Common myeloid progenitor, CD34-positive (primary cell): ENCODE measurements at places on chromosomes 16 and 17.

GRCh38 chr16:8963010-8963820 is 491 bp downstream of the USP7 start:
- no peak for DNase-seq

GRCh38 chr17:16407911-16408588 is 7.3 kb upstream of the TRPV2 start:
- DNase-seq: peak; percentile 67

DNA sequence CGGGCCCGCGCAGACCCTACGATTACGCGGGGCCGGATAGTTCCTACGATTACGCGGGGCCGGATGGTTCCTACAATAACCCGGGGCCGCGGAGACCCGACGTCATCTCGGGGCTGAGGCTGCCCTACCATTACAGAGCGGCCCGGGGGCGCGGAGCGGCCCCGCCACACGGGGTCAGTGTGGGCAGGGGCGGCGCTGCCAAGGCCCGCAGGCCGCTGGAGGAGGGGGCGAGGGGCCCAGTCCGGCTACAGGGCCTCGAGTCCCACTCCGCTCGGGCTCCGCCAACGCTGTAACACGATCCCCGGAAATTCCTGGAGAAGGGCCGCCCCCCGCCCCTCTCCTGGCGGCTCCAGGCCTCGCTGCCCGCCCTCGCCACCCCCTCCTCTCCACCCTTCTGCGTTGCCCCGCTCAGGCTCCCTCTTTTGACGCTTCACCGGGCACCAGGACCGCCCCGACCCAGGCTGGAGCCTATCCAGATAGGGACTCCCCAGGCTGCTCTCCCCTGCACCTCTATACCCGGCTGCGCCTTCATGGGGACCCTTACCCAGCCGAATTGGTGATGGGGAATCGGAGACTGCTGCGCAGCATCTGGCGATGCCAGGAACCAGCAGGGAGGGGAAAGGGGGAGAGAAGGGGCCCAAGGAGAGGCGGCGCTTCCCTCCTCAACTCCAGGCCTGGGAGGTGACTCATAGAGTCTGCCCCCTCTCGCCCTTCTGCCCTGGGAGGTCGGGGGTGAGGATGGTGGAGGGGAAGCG is at the start of gene RAB34:
Gene RAB34, minus strand, starts transcription at position 291 of the 755 bp plus-strand sequence. CDS start 602 bp downstream, outside the sequence.
- DNase-seq: peak; percentile 74

DNA sequence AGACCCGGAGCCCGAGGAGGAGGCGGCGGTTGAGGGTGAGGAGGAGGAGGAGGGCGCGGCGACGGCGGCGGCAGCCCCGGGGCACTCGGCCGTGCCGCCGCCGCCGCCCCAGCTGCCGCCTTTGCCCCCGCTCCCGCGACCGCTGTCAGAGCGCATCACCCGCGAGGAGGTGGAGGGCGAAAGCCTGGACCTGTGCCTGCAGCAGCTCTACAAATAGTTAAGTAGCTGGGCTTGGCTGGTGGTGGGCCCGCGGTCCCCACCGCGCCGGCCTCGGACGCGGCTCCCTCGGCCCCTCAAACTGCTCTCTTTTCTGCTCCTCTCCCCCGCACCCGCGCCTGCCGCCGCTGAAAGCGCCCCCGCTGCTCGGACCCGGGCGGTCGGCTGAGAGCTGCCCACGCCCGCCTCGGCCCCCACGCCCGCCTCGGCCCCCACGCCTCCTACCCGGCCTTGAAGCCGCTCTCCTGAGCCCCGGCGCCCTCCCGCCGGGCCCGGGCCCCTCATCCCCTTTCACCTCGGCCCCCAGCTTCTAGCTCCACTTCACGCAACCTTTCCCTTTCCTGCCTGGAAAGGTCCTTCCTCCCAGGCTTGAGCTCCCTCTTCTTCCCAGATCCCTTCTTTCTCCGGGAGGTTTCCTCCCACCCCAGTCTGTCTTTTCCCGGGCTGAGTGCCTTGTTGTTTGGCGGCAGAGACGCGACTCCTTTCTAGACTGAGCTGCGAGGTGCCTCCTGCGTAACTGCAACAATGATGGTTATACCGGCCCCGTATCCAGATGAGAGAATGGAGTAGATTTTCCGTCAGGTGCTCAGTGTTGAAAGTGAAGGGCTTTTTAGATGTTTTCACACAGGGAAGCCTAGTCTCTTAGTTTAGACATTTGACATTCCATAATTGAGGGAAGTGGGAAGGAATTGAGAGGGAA is 850 bp downstream of the PPM1E start:
- no peak for DNase-seq

GRCh38 chr17:65694601-65695000 is 133.2 kb upstream of the AXIN2 start:
- no peak for DNase-seq

- no peak for DNase-seq
Observed at GRCh38 chr17:17638467-17638866, 42.8 kb upstream of the RAI1 start.

DNA sequence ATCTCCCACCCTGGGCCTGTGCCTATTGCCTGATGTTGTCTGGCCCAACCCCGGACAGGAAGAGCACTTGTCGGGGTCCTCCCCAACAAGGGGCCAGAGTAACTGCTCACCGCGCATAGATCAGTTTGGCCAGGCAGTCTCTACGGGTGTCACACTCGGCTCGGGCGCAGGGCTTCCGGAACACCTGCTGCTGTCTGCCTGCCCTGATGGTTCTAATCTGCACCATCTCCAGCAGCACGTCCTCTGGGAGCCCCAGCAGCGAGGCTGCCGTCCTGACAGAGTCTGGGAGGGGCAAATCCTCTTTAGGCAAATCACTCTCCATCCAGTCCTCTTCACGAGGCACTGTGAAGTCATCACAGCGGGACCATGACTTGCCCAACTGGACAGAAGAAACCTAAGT is 24.0 kb downstream of the MYO19 start:
- DNase-seq: no peak

DNA sequence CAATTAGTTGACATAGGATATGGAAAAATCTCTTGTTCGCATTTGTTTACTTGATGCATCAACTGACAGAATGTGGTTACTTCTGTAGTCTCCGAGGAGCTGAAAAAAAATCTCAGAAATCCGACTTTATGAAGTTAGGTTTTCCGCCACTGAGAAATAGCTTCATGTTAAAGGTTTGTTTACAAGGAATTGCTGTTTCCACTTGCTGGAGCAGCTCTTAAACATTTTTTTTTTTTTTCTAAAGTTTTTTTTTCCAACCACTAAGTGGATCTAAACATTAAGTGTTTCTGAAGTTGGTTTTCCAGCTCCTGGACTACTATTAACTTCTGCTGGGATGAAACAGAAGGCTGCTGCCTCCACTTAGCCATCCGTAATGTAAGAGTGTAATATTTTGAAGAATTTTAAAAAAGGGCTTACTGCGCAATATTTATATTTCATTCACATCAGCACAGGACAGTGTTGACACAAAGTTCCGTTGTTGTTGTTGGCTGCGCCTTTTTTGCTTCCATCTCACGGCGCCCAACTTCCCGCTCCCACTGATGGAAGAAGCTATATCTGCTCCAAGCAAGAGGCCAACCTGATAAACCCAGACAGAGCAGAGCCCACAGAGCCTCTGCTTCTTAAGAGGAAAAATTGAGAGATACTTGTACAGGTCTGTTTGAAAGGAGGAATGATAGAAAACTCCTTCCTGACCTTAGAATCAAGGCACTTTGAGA is 167.7 kb upstream of the KCNJ16 start:
- DNase-seq: no peak

DNA sequence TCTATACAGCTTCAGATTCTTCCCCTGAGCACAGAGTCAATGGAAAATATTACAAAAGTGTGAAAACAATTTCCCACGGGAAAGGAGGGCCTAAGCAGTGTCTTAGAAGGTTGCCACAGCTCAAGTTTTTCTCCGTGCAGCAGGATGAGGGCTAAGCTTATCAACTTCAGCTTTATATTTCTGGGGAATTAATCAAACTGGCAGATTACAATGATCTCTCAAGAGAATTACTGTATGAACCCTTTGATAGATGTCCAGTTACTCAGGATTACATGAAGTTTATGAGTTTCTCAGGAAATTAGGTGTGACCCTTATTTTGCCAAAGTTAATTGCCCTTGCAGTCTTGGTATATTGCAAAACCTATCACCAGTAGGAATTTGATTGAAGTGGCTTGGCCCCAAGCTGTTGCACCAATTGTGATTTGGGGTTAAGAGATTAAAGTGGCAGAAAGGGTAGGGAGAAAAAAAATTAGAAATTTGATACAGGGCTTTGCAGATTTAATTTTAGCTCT is 298.4 kb downstream of the MAP2K6 start:
- no peak for DNase-seq

DNA sequence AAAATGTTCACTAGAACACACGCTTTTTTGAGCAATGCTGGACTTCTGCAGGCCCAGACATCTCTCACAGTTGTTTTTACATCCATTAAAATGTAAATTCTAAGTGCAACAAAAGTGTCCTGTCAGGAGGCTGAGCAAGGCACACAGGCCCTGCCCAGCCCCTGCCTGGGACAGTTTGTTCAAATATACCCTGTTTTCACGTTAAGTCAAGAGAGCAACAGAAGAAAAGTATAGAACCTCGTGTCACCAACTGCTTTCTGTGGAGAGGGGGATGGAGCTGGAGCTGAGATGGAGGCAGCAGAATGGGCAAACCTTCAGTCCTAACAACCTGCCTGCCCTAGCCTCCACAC is 4.3 kb upstream of the HOXB2 start:
- DNase-seq: no peak

- DNase-seq: no peak
Observed at GRCh38 chr16:49474741-49475140, 101.1 kb downstream of the C16orf78 start.

DNA sequence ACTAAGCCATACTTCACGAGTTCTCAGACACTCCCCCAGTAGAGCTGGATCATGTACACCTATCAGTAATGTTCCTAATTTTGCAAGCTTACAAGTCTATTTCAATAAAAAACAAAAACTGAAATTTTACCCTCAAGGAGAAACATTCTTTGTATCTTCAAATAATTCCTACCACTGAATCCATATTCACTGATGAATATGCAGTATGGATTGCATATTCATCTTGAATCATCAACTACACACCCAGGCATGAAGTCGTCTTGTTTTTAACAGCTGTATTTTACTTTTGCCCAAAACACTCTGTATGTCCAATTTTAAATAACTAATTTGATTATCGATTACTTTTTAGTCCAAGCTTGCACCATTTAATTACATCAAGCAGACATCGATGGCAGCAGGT is 31.8 kb downstream of the ZDHHC7 start:
- no peak for DNase-seq

DNA sequence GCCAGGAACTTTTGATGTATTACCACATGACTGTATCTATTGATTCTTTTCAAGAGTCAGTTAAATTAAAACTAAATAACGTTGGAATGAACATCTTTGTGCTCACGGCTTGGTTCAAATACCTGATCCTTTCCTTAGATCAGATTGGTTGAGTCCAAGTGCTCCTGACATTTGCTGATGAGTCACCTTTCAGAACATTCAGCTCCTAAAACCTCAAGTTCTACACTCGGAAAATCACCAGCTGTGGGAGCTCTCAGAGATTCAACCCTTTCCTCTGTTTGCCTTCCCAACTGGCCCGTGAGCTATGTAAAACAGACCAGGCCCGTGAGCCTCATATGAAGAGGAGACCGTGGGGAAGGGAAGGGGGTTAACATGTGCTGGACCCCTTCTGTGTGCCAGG is 68.1 kb downstream of the RTN4RL1 start:
- DNase-seq: no peak

GRCh38 chr17:40317345-40317873 is 8.4 kb downstream of the RARA start:
- no peak for DNase-seq

DNA sequence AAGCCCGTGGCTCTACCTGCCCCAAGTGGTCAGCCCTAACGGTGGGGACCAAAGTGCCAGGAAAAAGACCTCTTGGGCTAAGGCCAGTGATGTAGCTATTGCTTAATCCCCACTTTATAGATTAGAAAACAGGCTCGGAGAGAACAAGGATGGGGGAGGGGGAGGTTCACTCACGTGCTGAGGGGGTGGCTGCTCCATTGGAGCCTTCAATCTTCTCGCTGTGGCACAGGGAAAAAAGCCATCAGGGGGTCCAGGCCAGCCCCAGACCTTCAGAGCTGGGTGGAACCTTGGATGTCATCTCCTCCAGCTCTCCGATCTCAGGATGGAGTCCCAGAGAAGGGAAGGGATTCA is 45.9 kb downstream of the SRCIN1 start:
- DNase-seq: no peak

GRCh38 chr17:45127548-45128300 is 4.6 kb downstream of the PLCD3 start:
- no peak for DNase-seq

DNA sequence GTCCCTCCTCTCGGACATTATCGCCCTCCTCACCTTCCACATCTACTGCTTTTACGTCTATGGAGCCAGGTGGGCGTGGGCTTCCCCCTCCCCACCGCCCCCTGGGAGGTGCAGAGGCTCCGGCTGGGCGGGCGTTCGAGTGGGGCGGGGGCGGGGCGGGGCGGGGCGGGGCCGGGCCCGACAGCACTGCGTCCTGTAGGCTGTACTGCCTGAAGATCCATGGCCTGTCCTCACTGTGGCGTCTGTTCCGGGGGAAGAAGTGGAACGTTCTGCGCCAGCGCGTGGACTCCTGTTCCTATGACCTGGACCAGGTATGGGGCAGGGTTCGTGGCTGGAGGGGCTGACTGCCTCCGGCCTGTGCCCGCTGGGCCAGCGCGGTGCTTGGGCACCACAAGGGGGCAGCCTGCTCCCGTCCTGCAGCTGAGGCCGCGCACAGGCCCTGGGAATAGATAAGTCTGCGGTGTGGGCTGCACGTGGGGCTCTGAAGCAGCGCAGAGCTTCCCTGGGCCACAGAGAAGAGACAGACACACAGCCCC is 9.2 kb downstream of the PIGQ start:
- DNase-seq: peak; percentile 87

DNA sequence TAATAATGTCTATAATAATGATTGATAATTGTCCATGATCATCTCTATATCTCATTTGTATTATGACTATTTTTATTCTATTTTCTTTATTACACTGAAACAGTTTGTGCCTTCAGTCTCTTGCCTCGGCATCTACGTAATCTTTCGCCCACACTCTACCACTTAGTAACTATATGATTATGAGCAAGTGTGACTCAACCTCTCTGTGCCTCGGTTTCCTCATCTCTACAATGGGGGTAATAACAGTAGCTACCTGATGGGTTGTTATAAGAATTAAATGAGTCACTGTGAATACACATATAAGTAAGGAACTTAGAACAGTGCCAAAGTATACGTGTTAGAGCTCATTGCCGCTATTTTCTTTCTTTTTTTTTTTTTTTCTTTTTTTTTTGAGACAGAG is 3.7 kb upstream of the SLC16A11 start:
- no peak for DNase-seq

- DNase-seq: no peak
Observed at GRCh38 chr16:78106686-78107085, 7.2 kb downstream of the WWOX start.

- no peak for DNase-seq
Observed at GRCh38 chr17:4722678-4723240, 8.5 kb upstream of the MED11 start.

- DNase-seq: peak; percentile 70
Observed at GRCh38 chr16:48611329-48612137, 1.6 kb upstream of the N4BP1 start.

DNA sequence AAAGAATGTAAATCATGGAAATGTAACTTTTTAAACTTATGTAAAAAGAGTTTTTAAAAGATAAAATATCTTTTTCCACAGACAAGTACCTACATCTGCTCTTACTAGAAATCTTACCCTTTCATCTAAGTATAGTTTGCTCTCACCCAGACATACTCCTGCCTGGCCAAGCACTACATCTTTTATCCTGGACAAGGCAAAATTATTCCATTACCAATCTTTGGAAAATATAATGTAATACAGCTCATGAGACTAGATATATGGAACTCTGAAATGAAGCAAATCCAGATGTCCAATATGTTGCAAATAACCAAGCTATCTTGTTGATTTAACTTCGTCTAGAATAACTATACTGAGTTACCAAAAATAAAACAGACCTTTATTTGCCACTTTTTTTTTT is 50.0 kb downstream of the VMP1 start:
- DNase-seq: no peak
